Germinal center (tissue), 1 donor: ENCODE measurements at places on chromosomes 5 and 9.

- DNase-seq = peak; percentile 54
Measured at GRCh38 chr5:149550594-149551226, 529 bp downstream of the CSNK1A1 start.

GRCh38 chr5:123266365-123266764, 156.8 kb downstream of the CEP120 start:
- no peak for DNase-seq

- DNase-seq = no peak
Measured at GRCh38 chr9:130912932-130913598, 16.5 kb upstream of the QRFP start.

DNA sequence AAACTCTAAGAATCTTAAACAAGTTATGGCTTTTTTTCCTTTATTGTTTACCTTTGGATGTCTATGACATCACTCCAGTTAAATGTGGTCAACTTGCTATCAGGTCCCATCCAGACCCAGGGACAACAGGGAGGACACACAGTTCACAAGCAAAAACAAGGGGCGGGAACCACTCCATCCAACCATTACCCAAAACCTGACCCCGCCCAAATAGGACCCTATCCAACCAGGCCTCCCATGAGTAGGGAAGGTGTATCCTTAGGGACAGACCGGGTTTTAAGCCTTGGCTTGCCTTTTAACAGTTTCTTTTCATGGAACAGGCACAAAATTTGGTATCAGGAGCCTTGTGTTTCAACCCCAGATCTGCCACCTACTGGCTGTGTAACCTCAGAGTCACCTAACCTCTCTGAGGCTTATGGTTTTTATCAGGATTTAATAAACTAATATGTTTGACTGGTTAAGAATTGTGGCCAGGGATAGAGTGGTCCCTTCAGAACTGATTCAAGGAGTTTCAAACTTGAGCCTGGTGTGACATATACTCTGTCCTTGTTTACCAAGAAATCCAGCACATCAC, 127.7 kb upstream of the RAD23B start:
- DNase-seq = no peak

DNA sequence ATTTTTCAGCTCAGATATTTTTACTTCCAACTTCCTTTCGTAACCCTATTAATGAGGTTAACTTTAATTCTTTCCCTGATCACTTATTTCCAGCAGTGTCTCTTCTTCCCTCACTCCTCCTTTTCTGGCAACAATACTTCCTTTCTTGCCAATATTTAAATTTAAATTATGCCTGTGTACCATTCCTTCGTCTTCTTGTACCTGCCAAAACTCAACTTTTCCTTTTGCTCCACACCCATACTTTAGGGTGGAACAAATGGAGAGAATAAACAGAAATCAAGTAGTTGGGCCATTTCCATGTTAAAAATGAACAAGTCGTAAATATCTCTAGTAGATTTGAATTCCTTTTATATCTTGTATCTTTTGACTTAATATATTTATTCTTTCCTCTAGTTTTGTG, 66.0 kb downstream of the FER start:
- DNase-seq = no peak

GRCh38 chr5:146089287-146089686, 16.1 kb downstream of the PLAC8L1 start:
- DNase-seq = no peak

- DNase-seq = no peak
Measured at GRCh38 chr5:102826629-102827028, 71.5 kb downstream of the PAM start.

DNA sequence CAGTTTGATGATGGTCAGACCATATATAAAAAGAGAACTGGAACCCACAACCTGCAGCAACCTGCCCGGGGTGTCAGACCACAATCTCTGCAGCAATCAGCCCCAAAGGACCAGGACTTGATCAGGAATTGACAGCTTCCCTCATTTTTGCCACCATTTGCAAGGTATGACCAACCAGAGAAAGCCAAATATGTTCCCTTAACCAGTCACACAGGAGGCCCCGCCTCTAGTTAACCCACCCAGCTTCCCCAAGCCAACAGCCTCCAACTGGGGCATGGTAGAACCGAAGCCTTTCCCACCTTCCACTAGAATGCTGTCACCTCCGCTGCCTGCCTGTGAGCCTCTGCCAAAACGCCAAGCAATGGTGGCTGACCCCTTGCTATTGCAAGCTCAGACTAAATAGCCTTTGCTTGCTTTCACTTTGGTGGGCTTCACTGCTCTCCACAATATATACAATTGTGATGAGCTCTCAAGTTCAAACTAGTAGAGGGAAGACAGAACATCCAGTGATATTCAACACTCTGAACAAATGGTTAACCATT, 86.3 kb downstream of the AK8 start:
- no peak for DNase-seq

DNA sequence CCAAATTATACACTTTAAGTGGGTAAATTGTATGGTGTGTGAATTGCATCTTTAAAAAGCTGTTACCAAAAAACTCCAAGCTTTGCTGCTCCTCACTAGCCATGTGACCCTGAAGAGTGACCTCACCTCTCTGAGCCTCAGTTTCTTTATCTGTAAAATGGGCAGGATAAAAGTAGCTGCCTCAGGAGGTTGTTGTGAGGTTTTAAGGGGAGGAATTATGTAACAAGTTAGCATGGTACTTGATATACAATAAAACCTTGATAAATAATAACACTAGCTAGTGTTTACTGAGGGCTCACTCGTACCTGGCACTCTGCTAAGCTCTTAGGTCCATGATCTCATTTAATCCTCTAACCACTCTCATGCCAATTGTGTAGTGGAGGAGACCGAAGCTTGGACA, 19.0 kb upstream of the PHF19 start:
- DNase-seq = no peak

DNA sequence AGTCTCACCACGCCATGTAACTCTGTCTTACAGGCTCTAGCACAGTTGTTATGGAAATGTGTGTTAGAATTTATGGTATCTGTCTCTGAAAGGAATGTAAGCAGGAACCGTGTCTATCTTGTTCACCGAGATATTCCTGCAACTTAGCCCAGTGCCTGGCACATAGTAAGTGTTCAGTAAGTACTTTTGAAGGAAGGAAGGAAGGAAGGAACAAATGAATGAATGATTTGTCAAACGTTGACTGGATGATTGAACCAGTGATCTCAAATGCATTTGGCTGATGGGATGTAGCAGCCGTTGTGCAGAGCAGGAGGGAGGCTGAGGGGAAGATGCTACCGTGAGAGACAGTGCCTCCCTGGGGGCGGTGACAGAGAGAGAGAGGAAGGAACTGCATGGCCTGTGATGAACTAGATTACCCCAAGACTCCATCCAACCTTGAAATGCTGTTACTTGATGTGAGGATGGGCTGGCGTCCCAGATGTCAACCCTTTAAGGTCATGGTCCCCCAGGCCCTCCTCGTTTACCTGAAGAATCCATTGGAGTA, 47.5 kb upstream of the PPARGC1B start:
- peak; percentile 22 for DNase-seq

GRCh38 chr5:78534905-78535200, 113.7 kb downstream of the LHFPL2 start:
- DNase-seq = no peak

GRCh38 chr5:178241231-178241663, 8.6 kb upstream of the PHYKPL start:
- no peak for DNase-seq

DNA sequence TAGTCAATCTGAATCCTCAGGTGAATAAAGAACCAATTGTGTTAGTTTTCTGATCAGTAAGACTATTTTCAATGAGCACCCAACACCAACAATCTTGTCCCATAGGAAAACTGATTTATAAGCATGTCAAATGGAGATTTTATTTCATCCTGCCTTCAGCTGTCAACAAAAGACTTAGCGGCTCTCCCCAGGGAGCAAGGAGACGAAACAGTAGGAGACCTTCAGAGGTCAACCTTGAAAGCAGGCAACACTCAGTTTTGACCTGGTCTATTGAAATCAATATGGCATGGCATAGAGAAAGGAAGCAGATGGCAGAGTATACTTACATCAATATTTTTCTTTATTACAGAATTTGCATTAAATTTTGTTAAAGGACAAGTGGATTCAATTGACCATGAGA, 34.1 kb downstream of the ZNF622 start:
- no peak for DNase-seq

DNA sequence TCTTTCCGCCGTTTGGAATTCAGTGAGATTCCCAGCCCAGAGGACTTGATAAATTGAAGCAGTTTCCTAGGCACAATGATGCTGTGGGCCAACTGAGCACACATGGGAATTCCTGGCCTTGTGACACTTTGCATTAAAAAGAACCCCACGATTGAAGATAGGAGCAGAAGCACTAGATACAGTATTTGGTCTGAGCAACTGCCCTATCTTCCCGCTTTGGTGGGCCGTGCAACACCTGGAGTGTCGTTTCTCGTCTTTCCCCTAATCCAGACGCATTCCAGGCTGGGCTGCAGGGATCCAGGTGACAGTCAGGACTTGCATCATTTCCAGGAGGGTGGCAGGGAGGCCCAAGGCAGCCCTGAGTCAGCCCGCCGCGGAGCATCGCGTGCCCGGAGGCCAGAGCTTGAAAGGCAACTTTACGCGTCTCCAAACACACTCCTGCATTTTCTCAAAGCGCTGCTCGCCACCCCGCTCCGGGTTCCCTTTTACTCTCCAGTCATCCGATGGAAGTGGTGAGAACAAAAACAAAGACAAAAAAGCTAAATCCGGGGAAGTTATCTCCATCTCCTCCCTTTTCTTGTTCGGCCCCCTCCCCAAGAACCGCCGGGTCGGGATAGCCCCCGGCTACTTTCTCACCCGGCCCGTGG, 753 bp upstream of the STC2 start:
- DNase-seq = no peak

- no peak for DNase-seq
Measured at GRCh38 chr5:154766558-154767281, 11.5 kb downstream of the LARP1 start.

GRCh38 chr5:77139001-77139400, 51.9 kb upstream of the ZBED3 start:
- no peak for DNase-seq

GRCh38 chr5:140162275-140162674, 12.7 kb upstream of the CYSTM1 start:
- no peak for DNase-seq

DNA sequence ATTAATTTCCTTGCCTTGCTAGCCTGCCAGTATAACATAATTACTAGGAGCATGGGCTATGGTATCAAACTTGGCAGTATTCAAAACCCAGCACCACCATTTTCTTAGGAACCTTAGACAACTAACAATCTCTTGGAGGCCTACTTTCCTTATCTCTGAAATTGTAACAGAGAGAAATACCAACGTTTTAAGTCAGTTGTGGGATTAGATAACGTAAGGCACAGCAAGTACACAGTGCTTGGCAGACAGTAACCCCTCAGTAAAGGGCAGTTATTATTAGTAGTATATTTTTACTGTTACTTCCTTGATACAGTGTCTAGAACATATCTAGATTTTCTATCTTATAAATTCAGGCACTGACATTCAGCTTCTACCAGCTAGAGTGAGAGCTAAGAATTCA, 309.6 kb downstream of the ACTL7B start:
- DNase-seq = no peak

GRCh38 chr9:93023521-93023815, 35.0 kb upstream of the SUSD3 start:
- DNase-seq = no peak

GRCh38 chr9:136544548-136544963, 1.3 kb downstream of the NOTCH1 start:
- peak; percentile 54 for DNase-seq

- DNase-seq = peak; percentile 18
Measured at GRCh38 chr5:159059722-159060121, 40.0 kb downstream of the EBF1 start.

- no peak for DNase-seq
Measured at GRCh38 chr5:81782811-81783210, 31.9 kb upstream of the SSBP2 start.

- DNase-seq = no peak
Measured at GRCh38 chr5:154801083-154801482, 45.9 kb downstream of the LARP1 start.

GRCh38 chr9:32644698-32645097, 9.2 kb upstream of the TAF1L start:
- DNase-seq = no peak

DNA sequence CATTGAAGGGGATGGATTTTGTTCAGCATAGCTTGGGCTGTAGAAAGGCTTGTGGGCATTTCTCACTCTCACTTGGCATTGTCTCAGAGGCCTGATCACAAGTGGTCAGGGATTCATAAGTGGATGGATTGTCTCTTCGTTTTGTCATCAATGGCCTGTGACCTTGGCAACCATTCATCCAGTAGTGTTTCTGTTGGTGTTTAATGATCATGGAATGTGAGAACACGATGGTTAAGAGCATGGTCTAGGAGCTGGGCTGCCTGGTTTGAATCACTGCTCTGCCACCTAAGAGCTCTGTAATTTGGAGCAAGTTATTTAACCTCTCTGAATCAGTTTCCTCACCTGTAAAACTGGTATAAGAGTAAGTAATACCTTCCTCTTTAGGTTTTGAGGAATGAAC, 430.1 kb upstream of the MEF2C start:
- DNase-seq = no peak

DNA sequence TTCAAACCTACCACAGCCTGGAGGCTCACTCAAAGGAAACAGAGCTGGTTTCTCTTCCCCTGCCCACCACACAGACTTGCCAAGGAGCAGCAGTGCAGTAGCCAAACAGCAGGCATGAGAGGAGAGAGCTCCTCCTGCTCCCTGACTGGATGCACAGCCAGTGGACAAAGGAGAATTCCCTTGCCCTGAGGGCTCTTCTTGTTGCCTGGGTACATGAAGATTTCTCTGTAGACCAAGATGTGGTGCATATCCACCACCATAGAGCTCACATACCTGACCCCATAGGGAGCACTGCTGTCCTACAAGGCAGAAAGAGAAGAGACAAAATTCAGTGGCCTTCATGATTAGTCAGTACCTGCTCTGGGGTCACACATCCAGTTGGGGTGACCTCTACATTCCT, 56.3 kb upstream of the SPATA31E1 start:
- DNase-seq = no peak

GRCh38 chr5:125717209-125717608, 706.0 kb upstream of the GRAMD2B start:
- DNase-seq = no peak

DNA sequence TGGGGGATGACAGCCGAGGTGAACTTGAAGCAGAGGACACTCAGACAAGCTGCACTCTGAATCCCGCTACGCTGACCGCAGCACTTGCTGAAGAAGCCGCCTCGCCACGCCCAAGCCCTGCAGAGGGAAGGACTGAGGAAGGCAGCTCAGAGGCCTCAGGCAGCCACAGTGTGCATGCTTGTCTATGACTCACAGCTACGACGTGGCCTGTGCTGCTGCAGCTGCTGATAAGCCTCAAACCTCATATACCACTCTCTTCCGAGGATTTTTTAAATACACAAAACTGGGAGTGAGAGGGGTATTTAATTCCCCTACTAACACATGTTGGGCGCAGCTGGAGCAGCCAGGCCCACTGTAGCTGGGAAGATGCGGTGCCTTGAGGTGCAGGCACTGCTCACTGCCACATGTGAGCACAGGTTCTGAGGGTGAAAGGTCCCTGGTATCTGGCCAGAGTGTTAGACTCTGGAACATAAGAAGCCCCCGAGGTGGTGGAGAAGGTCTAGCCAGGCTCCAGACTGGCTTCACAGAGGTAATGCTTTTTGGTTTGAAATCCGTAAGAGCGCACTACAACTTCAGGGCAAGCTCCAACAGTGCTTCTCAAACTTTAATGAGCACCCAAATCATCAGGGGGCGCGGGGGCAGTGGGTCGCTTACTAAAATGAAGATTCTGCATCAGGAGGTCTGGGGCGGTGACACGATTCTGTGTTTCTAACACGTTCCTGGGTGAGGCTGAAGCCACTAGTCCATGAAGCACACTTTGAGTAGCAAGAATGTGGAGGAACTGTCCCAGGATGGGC, 196.8 kb downstream of the AUH start:
- no peak for DNase-seq

GRCh38 chr5:131164191-131165118, 601 bp downstream of the HINT1 start:
- peak; percentile 81 for DNase-seq
